Fibroblast of skin of scalp (primary cell): ENCODE measurements at places on chromosomes 2 and 18.

DNA sequence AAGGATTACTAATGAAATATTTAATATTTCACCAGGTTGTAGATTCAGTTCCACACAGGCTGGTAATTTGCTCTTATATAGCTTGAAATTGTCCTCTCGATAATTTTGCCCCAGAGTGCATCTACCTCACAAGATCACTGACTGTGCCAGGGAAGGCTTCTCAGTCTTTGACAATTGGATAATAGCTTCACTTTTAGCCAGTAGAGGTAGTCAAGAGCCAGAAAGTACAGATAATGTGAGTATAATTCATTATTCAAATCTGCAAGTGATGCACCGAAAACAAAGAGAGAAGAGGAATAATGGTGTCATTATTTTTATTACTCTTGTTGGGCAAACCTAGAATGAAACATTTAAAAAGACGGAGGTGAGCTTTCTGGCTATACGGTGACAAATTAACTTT lies 292.8 kb downstream of the EN1 start:
- DNase-seq: no peak

- DNase-seq: no peak
Measured at GRCh38 chr2:196220671-196221070, 49.3 kb upstream of the STK17B start.

- DNase-seq: no peak
Measured at GRCh38 chr2:240462707-240463273, 27.3 kb downstream of the GPC1 start.

DNA sequence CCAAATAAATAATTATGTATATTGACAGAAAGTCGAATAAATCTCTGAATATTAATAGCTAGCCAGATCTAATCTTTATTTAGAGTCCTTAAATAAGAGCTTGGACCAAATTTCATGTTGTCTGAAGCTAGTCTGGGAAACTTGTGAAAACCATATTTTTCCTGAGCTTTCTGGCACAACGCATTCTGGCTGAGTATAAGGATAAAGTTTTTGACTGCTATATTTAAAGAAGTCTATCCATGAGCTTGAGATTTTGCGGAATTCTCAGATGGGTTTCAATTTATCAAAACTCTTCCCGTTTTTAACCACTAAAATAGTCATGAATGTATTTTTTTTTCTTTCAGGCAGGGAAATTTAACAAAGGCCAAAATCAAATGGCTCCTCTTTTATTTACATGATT lies 23.8 kb downstream of the FAP start:
- DNase-seq: no peak

- DNase-seq: peak; percentile 49
Measured at GRCh38 chr18:79396431-79397246, 909 bp downstream of the NFATC1 start.

DNA sequence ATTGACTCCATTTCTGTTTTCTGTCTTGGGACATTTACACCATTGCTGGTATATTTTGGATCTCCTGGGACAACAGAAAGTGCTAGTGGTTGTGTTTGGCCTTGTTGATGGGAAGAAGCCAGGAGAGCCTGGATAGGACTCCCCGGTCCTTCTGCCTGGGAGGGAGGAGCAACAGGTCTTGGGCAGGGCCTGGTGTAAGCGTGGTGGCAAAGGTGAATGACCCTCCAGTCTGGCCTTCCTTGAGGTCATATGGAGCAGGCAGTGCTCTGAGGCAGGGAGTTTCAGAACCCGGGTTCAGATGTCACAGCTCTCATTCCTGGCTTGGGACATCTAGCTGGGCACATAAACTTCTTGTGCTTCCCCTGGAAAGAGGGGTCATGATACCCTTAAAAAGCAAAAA lies 56.0 kb upstream of the RBM44 start:
- DNase-seq: no peak

- no peak for DNase-seq
Measured at GRCh38 chr2:207353836-207354235, 175.9 kb upstream of the CREB1 start.

GRCh38 chr2:237639052-237639835 lies 11.9 kb downstream of the LRRFIP1 start:
- no peak for DNase-seq

DNA sequence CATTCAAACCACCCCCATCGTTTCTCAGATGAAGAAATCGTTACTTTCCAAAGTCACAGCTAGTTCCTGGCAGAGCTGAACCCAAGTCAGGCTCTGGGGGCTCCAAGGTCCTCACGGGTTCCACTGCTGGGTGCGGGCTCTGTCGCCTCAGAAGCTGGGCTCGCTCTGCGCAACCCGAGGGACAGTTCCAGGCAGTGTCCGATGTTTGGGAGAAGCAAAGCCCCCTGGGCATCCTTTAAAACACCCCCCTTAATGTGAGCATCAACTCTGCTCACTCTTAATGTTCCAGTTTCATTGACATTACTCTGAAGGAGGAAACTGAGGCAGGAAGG lies 796 bp downstream of the AOX1 start:
- DNase-seq: no peak

- DNase-seq: peak; percentile 3
Measured at GRCh38 chr2:165505514-165505913, 36.0 kb downstream of the CSRNP3 start.

DNA sequence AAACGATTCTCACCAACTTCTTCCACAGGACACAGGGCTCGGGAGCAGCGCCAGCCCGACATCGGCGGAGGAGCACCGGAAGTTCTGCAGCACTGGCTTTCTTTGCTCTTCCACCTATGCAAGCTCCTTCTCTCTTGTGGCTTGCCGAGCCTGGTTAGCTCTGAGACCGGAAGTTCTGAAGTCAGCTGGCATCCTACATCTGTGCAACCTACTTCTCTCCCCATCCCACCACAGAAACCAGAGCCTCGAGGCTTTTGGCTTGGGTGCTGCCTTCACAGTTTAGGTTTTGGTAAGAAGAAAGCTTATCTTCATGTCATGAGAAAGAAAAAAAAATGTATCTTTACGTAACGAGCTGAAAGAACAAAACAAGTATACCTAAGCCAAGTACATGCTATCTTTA lies 111.7 kb downstream of the ANKRD44 start:
- no peak for DNase-seq

GRCh38 chr2:135587958-135588357 lies 56.7 kb downstream of the R3HDM1 start:
- no peak for DNase-seq

- DNase-seq: no peak
Measured at GRCh38 chr2:203709416-203710040, 3.1 kb downstream of the CD28 start.

GRCh38 chr2:36271266-36271665 lies 84.3 kb upstream of the CRIM1 start:
- no peak for DNase-seq

DNA sequence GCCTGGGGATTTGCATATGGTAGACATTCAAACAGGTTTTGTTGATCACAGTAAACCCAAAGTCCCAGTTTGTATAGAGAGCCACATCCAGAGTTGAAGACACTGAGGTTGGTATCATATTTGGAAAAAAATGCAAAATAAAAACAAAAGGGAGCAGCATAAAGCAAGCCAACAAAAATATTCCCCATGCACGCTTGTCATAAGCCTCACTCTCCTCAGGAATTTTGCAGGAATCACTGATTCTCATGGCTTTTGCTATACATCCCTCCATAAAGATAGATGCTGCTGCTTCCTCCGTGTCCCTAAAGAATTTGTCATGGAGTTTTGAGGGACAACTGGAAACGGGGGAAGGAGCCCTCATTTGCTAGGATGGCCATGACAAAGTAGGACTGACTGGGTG lies 108.8 kb upstream of the TCF4 start:
- peak; percentile 73 for DNase-seq

DNA sequence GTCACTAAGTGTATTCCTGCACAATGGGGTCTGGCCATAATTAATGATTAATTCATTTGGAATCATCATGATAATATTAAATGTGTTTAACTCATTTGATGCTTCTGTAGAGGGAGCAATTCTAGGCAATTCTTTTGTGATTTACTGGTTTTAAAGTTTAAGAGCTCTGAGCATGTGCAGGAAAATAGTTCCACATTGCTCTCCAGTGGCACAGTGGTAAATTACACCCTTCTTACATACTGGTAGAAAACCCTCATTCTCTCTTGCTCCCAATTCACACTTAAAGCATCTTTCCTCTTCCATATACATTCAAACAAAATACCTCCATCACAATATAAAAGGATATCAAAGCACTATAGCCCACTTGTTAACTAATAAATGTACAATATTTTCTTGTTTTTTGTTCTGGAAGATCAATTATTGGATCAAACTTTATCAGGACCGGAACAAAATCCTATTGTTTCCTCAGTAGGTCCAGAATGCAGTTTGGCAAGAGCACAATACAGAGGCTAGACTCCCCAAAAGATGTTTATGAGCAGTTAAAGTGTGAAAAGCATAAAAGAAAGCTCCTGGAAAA lies 844.3 kb downstream of the MBD2 start:
- peak; percentile 45 for DNase-seq

DNA sequence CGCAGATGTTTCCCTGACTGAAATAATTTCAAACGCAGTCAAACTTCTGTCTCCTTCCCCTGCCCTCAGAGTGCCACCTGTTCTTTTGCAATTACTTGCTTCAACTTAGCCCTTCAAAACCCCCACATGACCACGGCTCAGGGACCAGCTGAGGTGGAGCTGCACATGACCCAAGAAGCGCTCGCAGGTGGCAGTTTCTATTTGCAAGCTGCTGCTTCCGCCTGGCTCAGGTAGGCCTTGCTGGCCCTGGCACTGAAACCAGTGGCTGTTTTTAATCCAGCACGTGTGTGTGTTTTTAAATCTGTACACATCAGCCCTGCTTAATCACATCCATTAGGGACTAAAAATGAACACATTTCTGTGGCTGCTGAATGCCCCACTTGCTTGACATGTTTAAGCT lies 95.3 kb downstream of the CCDC93 start:
- no peak for DNase-seq

- no peak for DNase-seq
Measured at GRCh38 chr2:152790883-152791282, 72.5 kb downstream of the ARL6IP6 start.

GRCh38 chr2:236434593-236434992 lies 135.0 kb upstream of the ACKR3 start:
- DNase-seq: no peak

DNA sequence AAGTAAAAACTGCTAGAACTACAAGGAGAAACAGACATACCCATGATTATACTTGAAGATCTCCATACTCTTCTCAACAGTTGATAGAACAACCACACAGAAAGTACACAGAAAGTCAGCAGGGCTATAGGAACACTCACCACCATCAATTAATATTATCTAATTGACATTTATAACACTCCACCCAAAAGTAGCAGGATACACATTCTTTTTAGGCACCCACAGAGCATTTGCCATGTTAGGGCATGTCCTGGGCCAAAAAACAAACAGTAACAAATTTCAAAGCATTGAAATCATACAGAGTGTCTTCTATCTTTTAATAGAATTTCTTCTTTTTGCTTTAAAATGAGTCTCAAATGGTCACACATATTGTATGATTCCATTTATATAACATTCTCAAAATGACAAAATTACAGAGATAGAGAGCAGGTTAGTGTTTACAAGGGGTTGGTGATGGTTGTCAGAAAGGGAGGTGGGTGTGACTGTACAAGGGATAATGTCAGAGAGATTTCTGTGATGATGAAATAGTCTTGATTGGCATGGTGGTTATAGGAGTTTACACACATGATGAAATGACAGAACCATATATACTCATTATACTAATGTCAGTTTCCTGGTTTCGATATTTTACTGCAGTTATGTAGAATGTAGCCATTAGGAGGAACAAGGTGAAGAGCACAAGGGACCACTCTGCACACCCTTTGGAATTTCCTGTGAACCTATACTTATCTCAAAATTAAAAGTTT lies 82.8 kb downstream of the NCK2 start:
- DNase-seq: no peak

GRCh38 chr2:189421644-189422043 lies 19.6 kb upstream of the WDR75 start:
- DNase-seq: peak; percentile 90
